ENCODE measurements at places on chromosomes 6 and 20.

GRCh38 chr6:163165922-163166321 is 248.6 kb upstream of the QKI start:
- no peak for DNase-seq

DNA sequence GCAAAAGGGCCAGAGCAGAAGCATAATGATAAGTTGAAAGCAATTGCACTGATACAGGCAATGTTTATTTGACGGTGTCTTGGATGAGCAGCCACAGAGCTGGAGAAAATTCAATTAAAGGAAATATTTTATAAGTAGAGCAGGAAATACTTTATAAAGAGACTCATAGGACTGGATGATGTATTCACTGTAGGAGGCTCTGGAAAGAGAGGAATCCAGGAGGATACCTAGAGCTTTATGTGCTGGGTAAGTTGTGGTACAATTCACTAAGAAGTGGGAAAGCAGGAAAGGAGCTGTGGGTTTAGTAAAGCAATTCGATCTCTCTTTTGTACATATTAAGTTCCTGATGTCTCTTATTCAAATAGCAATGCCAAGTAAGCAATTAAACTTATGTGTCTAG is 86.3 kb downstream of the C6orf118 start:
- DNase-seq: no peak

- DNase-seq: no peak
Measured at GRCh38 chr20:35284992-35285805, 627 bp upstream of the EIF6 start.

DNA sequence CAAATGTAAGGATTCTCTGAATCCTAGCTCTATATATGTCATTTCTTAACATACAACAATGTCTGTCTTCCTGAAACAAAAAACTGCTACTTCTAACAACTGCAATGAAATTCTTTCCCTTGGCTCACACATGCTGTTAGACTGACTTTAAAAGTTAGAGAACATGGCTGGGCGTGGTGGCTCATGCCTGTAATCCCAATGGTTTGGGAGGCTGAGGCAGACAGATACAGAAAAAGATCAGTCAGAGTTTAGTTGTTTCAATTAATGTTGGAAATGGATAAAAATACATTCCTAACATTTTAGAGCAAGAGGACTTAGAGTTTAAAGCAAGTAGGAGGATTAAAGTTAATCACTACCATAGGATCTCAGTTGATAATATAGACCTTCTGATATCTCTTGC is 28.7 kb upstream of the KIAA1586 start:
- no peak for DNase-seq

- no peak for DNase-seq
Measured at GRCh38 chr20:36850759-36851158, 25.2 kb upstream of the TLDC2 start.

DNA sequence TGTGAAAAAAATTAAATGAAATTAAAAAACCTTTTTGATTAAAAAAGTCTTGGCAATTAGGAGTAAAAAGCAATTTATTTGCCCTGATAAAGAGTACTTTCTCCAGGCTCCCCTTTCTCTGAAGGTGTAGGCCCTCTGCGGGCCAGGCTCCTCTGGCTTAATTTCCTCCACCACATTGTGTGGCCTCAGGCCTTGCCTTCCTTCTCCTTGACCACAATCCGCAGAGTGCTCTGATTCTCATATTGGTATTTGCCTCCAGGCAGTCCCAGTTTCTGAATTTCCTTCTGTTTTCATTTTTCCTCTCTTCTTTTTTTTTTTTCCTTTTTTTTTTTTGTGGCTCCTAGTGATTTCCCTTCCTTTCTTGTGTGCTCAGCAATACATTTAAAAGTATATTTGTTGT is 96.4 kb downstream of the AIG1 start:
- DNase-seq: no peak

- no peak for DNase-seq
Measured at GRCh38 chr6:158770533-158771330, 48.4 kb downstream of the EZR start.

DNA sequence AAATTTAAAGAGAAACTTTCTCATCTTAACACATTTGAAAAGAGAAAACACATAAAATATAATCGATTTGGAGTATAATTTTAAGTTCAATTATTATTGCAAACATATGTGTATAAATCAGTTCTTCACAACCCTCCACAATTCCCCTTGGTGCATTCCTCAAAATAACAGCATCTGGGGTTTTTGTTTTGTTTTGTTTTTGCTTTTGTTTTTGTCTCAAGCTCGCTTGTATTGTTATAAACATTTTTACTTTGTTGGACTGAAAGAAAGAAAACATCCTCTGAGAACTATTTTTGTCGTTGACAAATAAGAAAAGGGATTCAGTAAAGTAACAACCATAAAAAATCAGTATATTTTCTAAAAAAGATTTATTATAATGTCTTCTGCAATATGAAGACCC is 60.2 kb upstream of the HIVEP1 start:
- no peak for DNase-seq

GRCh38 chr6:79617518-79617941 is 13.6 kb upstream of the SH3BGRL2 start:
- no peak for DNase-seq

- no peak for DNase-seq
Measured at GRCh38 chr6:130843575-130844320, 16.5 kb downstream of the SMLR1 start.

- DNase-seq: no peak
Measured at GRCh38 chr6:150156460-150156859, 13.6 kb downstream of the PPP1R14C start.

GRCh38 chr6:3226042-3226441 is 1.4 kb downstream of the TUBB2B start:
- DNase-seq: no peak

GRCh38 chr20:61600016-61600415 is 348.0 kb downstream of the CDH4 start:
- DNase-seq: no peak

DNA sequence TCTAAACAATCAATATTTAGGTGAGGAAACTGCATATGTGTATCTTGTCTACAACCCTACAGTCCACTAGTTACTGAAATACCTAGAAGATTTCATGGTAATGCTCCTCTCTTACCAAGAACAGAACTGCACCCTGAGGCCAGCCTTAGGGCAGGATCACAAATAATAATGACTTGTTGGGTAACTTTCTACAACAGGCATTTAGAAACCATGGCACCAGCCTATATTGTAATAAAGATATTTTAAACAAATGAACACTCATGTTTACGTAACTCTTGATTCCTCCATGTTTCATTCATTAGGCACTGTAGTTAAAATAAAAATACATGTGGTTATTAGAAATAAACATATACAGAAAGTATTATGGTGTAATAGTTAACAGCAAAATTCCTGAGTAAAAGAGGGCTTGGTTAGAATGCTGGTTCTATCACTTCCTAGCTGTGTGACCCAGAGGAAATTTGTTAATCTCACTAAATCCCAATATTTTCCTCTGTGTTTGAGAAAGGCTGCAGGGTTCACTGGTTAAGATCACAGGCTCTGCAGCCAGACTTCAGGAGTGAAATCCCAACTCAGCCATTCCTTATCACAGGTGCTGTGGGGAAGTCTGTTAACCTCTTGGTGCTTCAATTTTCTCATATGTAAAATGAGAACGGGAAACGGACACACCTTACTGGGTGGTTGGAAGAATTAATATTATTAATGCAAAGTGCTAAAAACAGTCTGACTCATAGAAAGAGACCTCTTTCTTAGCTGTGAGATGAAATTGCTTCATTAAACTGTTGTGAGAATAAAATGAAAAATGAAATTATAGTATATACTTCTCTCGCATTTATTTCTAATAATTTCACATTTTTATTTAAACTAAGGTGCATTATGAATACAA is 8.5 kb downstream of the HMGN3 start:
- no peak for DNase-seq

GRCh38 chr6:7730784-7731227 is 4.9 kb downstream of the BMP6 start:
- no peak for DNase-seq

DNA sequence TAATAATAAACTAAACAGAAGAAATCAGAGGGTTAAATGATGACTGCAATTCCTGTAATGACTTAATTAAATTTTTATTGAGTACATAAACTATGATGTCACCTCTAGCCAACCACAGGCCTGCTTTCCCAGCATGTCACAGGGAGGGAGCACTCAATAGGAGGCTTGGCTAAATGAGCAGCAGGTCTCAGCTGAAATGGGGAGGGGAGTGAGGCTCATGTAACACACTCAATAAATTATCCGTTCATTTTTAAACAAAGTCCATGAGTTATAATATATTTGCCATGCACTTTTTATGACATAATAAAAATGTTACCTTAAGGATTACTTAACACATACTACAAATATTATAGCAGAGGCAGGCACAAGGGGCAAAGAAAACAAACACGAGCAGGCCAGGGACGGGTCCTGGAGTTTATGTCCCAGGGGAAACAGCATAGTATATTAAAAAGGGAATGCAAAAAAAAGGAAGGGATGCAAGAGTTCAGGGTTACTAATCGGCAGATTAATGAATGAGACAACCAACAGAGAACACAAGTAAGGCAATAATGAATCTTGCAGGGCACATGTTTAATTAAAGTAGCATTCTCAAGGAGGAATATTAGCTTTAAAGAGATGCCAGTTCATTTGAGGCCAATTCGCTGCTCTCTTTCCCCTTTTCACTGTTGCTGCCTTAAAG is 27.1 kb upstream of the FAM83C start:
- DNase-seq: no peak

DNA sequence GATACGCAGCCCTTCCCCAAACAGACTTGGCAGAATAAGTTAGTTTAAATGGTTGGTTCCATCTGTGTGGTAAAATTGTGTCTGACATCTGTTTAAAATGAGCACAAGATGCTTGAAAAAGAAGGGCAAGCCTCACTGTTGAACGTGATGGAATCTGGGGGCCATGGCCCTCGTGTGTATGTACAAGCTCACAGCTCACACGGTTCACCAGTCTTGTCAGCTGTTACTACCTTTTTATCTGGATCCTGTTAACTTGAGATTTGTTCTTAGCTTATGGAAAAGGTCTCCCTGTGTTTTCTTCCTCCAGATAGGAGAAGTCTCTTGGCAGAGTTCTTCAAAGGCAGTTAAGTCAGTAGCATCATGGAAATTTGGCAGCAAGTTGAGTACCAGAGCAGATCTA is 270.6 kb downstream of the KHDC1L start:
- DNase-seq: no peak

GRCh38 chr6:109053336-109053735 is 41.3 kb downstream of the SESN1 start:
- DNase-seq: no peak
